Calu3 (cell line): ENCODE measurements at places on chromosomes 3 and 15. TPM values are rescaled to one million over a fixed set of nuclear protein-coding genes. Genes with fewer than 3 reads are reported as not detected.
A peak's percentile ranks its signal among the peaks of the same experiment; 100 is the strongest.

GRCh38 chr3:155938409-155938808 lies 68.0 kb downstream of the GMPS start:
- DNase-seq: no peak

DNA sequence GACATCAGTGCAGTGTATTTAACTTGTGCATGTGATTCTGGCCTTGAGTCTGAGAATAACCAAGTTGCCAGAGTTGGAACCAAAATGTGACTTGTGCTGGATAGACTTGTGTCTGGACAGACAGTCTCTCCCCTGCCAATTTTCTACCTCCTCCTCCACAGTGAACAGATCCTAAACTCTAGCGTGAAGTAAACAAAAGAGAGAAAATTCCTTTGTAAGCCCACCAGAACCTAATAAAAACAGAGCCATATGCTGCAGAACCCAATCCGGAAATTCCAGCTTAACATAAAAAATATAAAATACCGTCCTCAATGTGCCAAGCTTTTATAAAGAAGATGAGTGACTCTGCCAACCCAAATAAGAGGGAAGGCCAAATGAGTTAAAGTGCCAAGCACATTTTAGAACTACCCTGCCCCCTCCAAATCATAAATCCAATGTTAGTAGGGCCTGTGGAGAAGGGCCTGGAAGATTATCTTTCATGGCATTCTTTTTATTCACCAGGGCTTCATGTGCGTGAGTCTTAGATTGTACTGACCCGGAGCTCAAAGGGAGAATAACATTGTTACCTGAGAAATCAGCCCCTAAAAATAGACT lies 344.6 kb upstream of the PROK2 start:
- no peak for DNase-seq

DNA sequence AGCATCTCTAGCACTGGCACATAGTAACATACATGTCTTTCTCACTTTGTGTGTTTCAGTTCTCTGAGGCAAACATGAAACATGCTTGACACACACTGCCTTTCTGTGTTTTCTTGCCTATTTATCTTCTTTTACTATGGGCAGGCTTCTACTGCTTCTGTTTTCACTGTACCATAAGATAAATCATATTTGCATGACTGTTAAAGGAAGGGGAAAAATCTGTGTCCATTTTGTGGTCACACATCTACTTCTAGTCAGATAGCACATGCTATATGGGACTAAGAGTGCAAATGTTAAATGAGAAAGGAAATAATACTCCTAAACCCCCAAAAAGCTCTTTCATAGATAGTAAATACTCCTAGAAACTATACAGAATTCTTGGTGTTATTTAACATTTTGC lies 386.4 kb downstream of the ZBTB20 start:
- no peak for DNase-seq

DNA sequence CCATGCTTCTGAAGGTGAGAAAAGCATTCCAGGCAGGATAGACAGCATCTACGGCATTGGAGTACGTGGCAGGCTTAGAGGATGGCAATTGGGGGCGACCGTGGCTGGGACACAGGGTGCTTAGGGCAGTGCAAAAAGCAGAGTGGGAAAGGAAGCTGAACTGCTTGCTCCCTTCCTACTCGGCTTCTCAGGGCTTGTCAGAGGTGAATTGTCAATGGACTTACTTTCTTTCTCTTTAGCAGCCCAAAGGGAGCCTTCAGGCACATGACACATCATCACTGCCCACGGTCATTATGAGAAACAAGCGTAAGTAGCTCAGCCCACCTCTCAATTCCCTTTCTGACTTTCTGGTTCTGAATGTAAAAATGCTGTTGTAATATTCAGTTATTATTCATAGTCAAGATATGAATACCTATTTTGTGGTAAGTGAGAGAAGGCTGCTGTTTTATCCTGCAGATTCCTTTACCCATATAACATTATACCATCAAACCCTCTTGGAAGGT lies 84.3 kb downstream of the KLHL25 start:
- no peak for DNase-seq

The ZXDC gene
- 62.3 and 63.8 TPM in 2 replicates for total RNA-seq

GRCh38 chr3:95752199-95752598 lies 1062.2 kb upstream of the EPHA6 start:
- peak; percentile 37 for DNase-seq

The CHST2 gene
- 0.34 and 0.38 TPM in 2 replicates for total RNA-seq

DNA sequence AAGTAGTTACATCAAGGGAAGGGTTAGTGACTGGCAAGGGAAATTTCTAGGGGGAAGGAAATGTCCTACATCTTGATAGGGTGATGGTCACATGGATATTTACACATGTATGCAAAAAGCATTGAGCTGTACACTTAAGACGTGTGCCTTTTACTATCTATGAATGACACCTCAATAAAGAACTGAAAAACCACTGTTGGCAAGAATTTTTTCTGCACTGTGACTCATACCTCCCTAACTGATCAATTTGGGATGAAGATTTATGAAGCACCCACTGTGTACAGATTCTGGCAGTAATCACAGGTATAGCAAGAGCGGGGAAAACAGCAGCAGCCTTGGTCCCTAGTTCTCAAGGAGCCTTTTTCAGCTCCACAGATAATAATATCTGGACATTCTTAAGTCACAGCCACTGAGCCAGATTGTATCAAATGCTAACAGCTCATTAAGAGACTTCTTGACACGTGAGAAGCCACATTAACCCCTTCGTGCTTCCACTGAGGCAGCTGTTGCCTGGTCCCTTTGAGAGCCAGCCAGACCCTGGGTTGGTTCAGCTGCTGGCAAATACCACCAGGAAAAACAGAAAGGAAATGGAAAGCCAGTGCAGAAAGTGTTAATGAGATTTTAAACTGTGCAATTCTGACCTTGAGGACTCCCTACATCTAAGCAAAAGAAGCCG lies 32.0 kb upstream of the GALNT15 start:
- DNase-seq: no peak

GRCh38 chr15:43376017-43376705 lies 5.3 kb downstream of the TUBGCP4 start:
- DNase-seq: peak; percentile 8

The PLSCR2 gene
- 2.9 and 5.1 TPM in 2 replicates for total RNA-seq

- DNase-seq: no peak
These were observed 119.4 kb upstream of the PRR20G start for GRCh38 chr3:127407026-127407939.

The ARIH2 gene
- 98.4 and 109 TPM in 2 replicates for total RNA-seq

DNA sequence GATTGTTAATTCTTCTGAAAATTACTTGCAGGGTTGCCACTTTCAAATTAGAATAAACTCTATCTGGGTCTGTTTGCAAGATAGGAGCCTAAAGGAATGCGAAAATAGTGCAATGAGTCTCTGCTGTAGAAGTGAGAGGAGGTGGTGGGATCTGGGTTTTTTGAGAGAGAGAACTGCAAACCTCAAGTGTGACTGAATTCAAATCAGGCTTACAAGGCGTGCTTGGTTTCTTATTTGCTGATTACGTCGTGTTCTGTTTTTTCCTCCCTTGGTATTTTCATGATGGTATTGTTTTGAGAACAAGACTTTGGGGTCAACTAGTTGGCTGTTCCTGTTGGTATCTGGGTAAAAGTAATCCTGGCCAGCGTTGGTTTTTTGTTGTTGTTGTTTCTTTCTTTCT lies 490.9 kb upstream of the CFAP20DC start:
- no peak for DNase-seq

GRCh38 chr3:162884373-162884772 lies 1387.8 kb downstream of the OTOL1 start:
- DNase-seq: no peak

The PLSCR5 gene
- total RNA-seq: not detected in 2 replicates

DNA sequence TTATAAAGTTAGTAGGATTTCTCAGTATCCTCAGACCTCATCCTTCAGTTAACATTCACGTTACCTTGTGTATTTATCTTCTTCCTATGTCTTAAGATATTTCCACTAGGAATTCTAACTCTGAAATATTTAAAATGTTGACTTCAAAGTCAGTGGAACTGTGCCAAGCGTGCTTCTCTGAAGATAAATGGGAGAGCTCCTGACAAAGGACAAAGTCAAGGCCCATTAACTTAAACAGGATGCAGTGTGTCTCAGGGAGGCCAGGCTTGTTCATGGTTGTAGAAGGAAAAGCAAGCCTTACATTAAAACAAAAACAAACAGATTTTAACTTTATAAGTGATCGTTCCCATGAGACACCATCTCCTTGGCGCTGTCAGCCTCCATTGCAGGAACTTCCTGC lies 41.5 kb downstream of the ABHD17C start:
- DNase-seq: no peak

- no peak for DNase-seq
These were observed 39.7 kb upstream of the ZNF280D start for GRCh38 chr15:56772868-56773639.

The TLR9 gene
- 0.14 and 0.27 TPM in 2 replicates for total RNA-seq

The ARNT2 gene
- total RNA-seq: 1.3 and 3.6 TPM in 2 replicates

DNA sequence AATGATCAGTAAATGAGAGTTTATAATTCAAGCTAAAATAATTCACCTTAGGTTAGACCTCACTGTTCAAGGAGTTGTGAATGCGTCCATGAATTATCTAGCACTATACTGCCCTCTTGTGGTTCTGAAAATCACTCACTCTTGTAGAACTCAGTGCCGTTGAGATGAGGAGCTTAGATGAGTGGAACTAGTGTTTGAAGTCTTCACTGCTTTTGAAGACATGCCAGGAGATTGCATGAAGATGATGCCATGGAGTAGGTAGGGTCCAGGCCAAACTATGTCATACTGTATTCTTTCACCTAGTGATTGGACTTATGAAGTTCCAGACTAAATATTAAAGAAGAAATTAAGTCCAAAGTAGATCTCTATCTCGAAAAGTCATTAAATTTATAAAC lies 28.8 kb downstream of the LYSMD4 start:
- peak; percentile 64 for DNase-seq

DNA sequence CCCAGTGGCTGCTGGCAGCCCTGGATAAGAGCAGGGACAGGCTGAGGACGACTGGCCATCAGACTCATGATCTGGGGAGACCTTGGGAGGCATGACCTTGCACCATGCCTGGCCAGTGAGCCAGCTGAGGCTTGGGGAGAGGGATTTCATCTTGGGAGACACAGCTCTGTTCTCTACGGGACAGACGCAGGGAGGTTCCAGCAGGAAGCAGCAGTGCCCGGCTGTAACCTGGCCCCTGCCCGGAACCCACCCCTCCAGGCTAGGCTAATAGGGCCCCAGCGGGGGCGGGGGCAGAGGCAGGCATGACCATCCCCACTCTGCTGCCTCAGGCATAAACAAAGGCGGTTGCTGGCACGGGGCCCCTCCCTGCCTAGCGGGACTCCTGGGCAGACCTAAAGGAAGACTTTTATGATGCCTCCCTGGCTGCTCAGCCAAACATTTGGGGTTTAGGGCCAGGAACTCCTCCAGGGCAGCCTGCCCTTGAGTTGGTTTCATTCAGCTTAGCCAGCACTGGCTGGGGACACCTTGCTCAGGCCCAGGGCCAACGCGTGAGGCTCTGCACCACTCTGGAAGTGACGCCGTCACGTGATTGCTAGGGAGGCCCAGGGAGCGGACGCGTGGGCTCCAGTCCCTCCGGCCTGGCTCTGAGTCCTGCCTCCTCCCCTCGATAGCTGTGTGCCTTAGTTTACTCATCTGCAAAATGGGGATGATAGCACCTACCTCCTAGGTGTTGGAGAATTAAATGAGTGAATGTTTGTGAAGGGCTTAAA lies 27.6 kb downstream of the HDAC11 start:
- DNase-seq: no peak

GRCh38 chr3:160540551-160540950 lies 24.8 kb downstream of the KPNA4 start:
- DNase-seq: no peak

DNA sequence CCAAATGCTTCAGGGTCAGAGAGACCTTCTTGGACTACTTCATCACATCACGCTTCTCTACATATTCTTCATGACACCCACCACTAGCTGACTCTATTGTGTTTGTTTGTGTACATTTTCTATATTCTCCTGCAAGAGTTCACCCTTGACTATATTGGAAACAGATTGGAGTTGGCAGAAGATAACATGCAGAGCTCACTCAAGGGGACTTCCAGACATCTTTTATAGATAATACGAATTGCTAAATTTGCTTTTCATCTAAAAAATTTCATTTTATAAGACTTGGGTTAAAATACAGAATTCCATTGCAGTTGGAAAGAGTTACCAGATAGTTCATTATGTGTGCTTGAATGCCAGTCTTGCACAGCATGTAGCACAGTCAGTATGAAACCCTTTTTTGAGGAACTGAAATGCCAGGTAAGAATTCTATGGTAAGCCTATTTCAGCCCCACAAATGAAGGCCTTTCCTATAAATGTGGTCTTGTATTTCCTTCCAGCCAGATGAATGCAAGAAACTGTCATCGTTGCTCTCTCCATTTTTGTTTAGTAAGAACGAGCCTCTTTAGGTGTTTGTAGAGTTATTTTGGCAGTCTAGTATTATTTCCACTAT lies 177.6 kb downstream of the GHSR start:
- no peak for DNase-seq

The TEX55 gene
- total RNA-seq: not detected in 2 replicates

DNA sequence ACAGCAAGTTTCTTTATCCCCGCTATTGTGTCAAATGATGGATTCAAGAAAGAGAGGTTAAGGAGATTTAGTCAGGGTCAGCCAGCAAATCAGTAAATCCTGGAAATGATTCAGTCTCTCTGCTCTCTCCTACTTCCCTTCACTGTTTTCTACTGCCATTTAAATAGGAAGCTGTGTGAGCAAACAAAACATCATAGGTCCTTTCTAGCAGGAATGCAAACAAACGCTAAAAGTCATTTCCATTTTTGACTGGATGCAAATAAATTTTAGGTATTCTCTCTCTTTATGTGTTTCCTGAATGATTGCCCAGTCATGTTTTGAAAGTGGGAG lies 299.4 kb upstream of the RORA start:
- no peak for DNase-seq

- DNase-seq: no peak
These were observed 367.3 kb upstream of the FRG2C start for GRCh38 chr3:75296858-75297257.

DNA sequence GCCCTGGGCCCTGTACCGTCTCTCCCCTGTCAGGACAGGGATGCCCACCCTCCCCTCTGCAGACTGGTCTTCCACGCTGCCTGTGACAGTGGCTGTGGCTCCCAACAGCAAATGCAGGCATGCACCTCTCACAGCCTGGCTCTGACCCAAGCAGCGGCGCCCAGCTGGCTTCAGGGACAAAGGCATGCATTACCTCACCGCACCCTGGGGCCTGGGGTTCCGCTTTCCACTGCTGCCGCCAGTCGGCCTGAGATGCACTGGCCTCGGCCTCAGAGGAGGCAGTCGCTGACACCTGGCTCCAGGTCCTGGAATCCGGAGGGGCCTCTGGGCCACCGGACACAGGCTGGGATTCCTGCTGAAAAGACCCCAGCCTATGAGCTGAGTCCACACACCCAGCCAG lies 70.3 kb downstream of the SCN5A start:
- peak; percentile 30 for DNase-seq

The NR2E3 gene
- total RNA-seq: 0.49 and 0.83 TPM in 2 replicates

DNA sequence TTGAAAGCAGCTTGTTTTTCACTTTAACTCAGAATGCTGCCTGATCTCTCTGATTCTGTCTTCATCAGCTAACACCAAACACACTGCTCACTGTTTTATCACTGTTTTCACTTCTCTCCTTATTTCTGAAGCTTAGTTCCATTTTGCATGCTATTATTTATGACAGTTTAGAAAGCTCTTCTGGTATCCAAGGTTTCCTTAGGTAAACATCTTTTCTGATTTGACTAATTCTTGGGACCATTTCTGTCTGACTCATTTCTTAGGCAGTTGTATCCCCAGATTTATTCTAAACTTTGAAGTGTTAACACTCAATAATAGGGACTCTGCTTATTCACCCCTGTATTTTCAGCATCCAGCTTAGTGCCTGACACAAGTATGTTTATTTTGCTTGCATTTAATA lies 167.7 kb downstream of the BCHE start:
- DNase-seq: no peak

The TMEM158 gene
- total RNA-seq: 2.2 and 2.5 TPM in 2 replicates

The CCDC191 gene
- 5.9 and 6.5 TPM in 2 replicates for total RNA-seq
